ENCODE measurements at places on chromosomes 1 and 21. TPM values are rescaled to one million over a fixed set of nuclear protein-coding genes. Genes with fewer than 3 reads are reported as not detected.

DNA sequence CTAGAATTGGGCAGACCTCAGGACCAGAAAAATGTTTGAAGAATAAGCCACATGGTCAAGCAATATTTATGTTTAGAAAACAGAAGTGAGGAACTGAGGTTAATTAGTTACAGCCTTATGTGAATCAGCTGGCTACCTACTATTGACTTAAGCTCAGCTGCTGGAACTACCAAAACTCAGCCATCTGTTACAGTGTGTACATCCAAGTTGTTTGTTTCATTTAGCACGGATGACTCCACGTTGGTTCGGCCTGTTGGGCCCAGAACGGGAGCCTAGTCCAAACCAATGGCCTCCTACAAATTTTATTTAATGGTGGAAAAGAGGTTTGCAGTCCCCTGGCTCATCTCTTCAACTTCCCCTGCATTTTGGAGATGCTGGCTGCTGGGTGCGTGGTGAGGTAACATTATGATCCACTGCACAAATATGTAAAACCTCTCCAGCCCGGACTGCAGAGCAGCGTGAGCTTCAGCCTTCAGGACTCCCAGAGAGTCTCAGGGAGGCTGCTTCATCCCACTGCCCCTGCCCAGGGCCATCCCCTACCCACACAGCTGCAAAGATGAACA lies 143.4 kb downstream of the ZZZ3 start:
- H3K36me3 ChIP-seq: no peaks in the 10 kb centered on the region
- DNase-seq: peak; percentile 13
- no peak overlapping the region for H3K27ac ChIP-seq
- H3K4me1 ChIP-seq: peaks cover under 1% of the 10 kb centered on the region

DNA sequence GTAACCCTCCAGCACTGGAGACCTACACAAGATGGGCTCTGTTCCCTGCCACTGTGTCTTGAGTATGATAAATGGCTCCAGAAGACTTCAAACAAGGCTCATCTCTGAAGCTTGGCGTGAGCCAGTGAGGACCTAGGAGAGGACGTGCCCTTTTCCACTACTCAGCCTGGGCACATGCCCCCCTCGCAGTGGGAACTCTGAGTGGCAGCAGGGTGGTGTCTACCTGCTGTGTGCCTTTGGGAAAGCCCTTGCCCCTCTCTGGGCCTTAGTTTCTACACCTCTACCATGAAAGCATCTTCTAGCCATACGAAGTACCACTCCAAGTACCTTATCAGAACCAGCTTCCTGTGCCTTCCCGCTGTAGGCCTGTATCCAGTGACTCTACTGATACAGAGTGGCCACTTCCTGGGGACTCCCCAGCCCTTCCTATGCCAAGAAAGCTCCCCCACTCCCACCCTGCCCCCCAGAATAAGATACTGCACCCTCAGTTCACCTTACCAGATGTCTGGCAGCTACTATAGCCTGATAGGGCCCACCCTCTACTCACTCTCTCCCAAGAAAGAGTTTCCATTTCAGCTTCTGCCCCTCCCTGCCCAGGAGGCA lies 3.1 kb upstream of the MOB3C start:
- no peaks in the 10 kb centered on the region for H3K36me3 ChIP-seq
- no peak overlapping the region for H3K27ac ChIP-seq
- H3K4me3 ChIP-seq: no peak overlapping the region
- DNase-seq: no peak

GRCh38 chr1:95451904-95452303 lies 217.9 kb downstream of the RWDD3 start:
- DNase-seq: no peak
- no peaks in the 10 kb centered on the region for H3K27me3 ChIP-seq
- H3K4me1 ChIP-seq: no peaks in the 10 kb centered on the region
- H3K4me3 ChIP-seq: no peak overlapping the region

- H3K4me3 ChIP-seq: no peak overlapping the region
- no peaks in the 10 kb centered on the region for H3K27me3 ChIP-seq
- H3K27ac ChIP-seq: no peak overlapping the region
Observed at GRCh38 chr21:26587736-26588201, 14.7 kb upstream of the CYYR1 start.

SPRR2F gene
- 0.10 TPM for polyA plus RNA-seq

IGSF5 gene
- polyA plus RNA-seq: 0.45 TPM

DNA sequence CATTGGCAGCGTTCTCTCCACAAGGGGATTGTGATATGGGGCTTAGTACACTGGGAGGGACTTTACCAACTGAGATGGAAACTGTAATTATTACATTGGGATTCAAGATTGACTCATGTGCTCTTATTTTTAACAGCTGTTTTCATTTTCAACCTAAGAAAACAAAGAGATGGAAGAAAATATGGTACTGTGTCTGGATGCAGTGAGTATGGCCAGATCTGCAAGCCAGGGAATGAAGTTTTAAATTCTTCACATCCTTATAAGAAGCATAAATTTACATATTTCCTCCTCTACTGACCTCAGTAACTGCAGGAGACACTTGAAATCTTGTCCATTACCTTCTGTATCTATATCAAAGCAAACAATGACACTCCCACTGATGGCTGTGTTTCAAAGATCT lies 81.5 kb upstream of the EDEM3 start:
- H3K27me3 ChIP-seq: no peaks in the 10 kb centered on the region
- no peak overlapping the region for H3K4me3 ChIP-seq
- DNase-seq: no peak

GRCh38 chr1:159867664-159868026 lies 5.2 kb upstream of the VSIG8 start:
- no peaks in the 10 kb centered on the region for H3K36me3 ChIP-seq
- no peaks in the 10 kb centered on the region for H3K27me3 ChIP-seq
- peaks cover 17% of the 10 kb centered on the region for H3K4me1 ChIP-seq
- no peak overlapping the region for H3K4me3 ChIP-seq
- peak; percentile 90 for DNase-seq

GRCh38 chr1:1427106-1427819 lies 6.2 kb upstream of the ANKRD65 start:
- H3K27ac ChIP-seq: no peak overlapping the region
- H3K27me3 ChIP-seq: no peaks in the 10 kb centered on the region
- no peak for DNase-seq
- H3K4me3 ChIP-seq: no peak overlapping the region

DNA sequence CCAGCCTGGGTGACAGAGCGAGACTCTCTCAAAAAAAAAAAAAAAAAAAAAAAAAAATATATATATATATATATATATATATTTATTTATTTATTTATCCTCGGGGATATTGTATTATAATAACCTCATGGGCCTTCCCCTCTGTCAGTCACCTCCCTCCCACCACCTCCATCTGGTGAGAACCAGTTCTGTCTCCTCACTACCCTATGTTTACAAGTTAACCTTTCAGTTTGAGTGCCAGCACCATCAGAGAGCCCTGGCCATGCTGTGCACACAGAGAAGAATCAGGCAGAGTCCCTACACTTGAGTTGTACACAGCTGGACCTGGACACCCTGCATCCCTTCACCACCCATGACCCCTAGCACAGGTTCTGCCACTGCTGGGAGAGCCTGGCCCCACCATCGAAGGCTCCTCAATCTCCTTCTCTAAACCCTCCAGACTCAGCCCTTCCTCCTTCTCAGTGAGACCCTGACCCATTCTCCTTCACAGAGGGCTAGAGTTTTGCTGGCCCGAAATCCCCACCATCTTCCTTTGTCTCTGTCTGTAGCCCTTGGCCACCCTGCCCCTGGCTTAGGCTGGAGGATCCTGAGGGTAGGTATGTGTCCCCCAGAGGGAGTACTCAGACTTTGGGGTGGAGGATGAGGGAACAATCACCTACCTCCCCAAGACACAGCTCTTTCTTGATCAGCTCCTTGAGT lies 1.2 kb downstream of the S100A5 start:
- H3K4me1 ChIP-seq: peaks cover 7% of the 10 kb centered on the region
- no peak overlapping the region for H3K27ac ChIP-seq
- H3K27me3 ChIP-seq: no peaks in the 10 kb centered on the region

- H3K4me1 ChIP-seq: peaks cover 2% of the 10 kb centered on the region
- DNase-seq: no peak
- no peaks in the 10 kb centered on the region for H3K27me3 ChIP-seq
- H3K4me3 ChIP-seq: no peak overlapping the region
Observed at GRCh38 chr1:15336866-15337265, 72.8 kb upstream of the EFHD2 start.

GRCh38 chr1:110060034-110060661 lies 10.3 kb downstream of the ALX3 start:
- H3K36me3 ChIP-seq: peaks cover 68% of the 10 kb centered on the region
- no peaks in the 10 kb centered on the region for H3K27me3 ChIP-seq
- peaks cover 2% of the 10 kb centered on the region for H3K4me1 ChIP-seq
- no peak overlapping the region for H3K4me3 ChIP-seq
- H3K27ac ChIP-seq: no peak overlapping the region
